A549 (cell line): ENCODE measurements at places on chromosomes 2 and 18.
A peak's percentile ranks its signal among the peaks of the same experiment; 100 is the strongest.

DNA sequence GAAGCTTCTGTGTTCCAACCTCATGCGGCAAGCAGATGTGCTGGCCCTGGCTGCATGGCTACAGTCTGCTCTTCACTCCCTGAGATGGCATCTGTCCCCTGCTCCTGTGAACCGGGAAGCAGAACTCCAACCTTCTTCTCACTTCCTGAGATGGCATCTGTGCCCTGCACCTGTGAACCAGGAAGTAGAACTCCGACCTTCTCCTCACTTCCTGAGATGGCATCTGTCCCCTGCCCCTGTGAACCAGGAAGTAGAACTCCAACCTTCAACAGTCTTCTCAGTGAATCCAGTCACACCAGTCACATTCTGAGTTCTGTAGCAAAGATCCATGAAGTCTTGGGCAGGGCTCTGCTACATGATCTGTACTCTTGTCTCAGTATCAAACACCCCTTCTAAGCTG is 887.2 kb upstream of the KLHL29 start:
- DNase-seq: peak; percentile 11

- no peak for DNase-seq
Measured at GRCh38 chr2:9141706-9142460, 64.7 kb upstream of the ASAP2 start.

- DNase-seq: no peak
Measured at GRCh38 chr18:25743646-25744151, 346.7 kb downstream of the SS18 start.

GRCh38 chr2:199024224-199024623 is 433.5 kb downstream of the SATB2 start:
- no peak for DNase-seq

GRCh38 chr18:55544014-55544413 is 44.0 kb downstream of the TCF4 start:
- no peak for DNase-seq

- no peak for DNase-seq
Measured at GRCh38 chr2:230225486-230225885, at the start of gene SP140. Gene SP140 (plus strand): TSS chr2:230225736. CDS start chr2:230225845, 109 bp downstream.

- no peak for DNase-seq
Measured at GRCh38 chr2:136016836-136017235, 31.4 kb upstream of the DARS1 start.

- DNase-seq: no peak
Measured at GRCh38 chr2:25912851-25913695, 34.8 kb upstream of the ASXL2 start.

- DNase-seq: no peak
Measured at GRCh38 chr18:37624318-37624717, 58.7 kb upstream of the CELF4 start.
